Right ventricle myocardium superior (tissue), 1 donor: ENCODE measurements at places on chromosomes 13 and 19. TPM values are rescaled to one million over a fixed set of nuclear protein-coding genes. Genes with fewer than 3 reads are reported as not detected.

CCDC70 gene
- not detected for total RNA-seq

TSKS gene
- 0.86 TPM for total RNA-seq

DNA sequence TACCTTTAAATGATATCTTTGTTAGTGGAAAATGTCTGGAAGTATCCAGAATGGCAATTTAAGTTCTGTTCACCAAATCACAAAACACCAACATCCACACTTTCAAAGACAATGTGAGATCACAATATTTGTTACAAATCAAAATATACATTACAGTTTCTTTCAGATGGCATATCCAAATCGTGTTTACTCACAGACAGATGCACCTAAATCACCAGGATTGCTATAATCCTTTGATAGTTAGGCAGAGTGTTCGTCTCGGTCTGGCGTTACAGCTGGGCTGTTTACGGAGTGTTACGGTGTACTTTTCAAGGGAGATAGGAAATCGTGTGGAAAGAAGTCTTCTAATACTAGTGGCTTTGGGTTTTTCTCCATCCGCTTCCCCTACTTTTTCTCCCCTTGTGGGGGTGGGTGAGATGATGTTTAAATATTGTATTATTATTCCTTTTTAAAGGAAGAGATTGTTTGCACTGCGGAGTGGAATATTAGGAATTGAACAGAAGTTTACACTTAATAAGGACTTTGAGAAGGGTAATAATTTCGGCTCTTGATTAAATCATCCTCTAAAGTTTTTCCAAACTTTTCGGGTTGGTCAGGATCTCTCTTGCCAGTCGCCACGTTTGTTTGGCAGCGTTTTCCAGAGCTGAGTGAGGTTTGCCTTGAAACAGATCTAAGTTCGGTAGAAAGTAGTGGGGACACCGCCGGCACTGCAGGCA, 1.8 kb downstream of the MAB21L1 start:
- peak; percentile 36 for DNase-seq

DNA sequence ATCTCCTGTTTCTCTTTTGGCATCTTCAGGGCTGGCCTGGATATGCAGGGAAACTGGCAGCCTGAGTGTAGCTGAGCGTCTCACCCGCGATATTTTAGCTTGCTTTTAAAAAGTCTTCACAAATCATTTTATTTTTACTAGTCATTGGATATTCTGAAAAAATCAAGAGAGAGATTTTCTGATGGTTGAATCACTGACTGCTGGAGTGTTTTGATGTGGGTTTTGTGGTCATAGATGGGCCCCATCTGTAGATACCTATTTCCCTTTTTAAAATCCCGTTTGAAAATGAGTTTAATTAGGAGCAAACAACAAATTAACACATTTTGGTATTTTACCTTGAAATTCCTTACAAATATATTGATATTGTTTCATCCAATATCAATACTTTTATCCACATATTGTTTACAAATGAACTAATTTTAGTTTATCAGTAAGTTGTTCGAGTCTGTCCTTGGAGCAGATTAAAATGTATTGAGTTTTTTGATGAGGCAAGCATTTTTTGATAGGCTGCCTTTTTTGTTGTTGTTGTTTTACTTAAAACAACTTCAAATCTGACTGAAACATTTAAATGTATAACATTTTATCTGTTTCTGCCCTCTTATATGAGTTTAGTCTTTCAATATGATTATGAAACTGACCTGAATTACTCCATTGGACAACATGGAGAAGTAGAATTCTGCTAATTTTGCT, 21.5 kb upstream of the OXGR1 start:
- no peak for DNase-seq

- DNase-seq = peak; percentile 79
Observed at GRCh38 chr19:48635263-48635965, 1.8 kb downstream of the DBP start.

DNA sequence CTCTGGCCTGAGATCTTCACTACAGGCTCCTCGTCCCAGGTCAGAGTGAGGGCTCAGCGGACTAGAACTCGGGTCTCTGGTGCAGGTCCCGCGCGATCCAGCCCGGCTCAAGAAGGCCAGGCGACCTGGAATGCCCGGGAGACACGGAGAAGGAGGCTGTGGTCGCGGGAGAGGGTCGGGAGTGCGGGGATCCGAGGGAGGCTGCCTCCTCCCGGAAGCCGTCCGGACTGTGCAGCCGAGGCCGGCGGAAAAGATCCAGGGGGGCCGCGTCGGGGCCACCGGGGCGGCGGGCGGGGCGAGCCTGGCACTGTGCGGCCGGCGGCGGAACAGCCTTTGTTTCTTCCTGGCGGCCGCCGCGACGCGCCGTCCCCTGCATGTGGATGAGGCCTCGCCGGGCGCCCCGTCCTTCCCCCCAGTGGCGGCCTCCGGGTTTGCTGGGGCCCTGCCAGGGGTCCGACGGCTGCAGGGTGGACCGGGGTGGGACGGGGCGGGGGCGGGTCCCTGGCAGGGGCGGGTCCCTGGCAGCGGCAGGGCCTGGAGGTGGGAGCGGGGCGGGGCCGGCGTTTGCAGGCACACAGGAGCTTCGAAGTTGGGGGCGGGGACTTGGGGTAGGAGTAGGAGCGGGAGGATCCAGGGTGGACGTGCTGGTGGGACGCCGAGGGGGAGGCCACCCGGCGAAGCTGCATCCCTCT, 1.0 kb upstream of the SLC7A10 start:
- no peak for DNase-seq

ODAD3 gene
- 0.65 TPM for total RNA-seq

VSTM2B gene
- not detected for total RNA-seq

- no peak for DNase-seq
Observed at GRCh38 chr19:37095859-37096258, 17.6 kb downstream of the ZNF420 start.

ERICH6B gene
- total RNA-seq = not detected

GRCh38 chr13:29752175-29752574, 98.2 kb downstream of the UBL3 start:
- DNase-seq = no peak

GRCh38 chr19:51887522-51888498, at the start of gene ZNF577:
ZNF577 (minus strand) TSS chr19:51887951; CDS start chr19:51880382, 7,569 bp downstream.
- peak; percentile 93 for DNase-seq

DNA sequence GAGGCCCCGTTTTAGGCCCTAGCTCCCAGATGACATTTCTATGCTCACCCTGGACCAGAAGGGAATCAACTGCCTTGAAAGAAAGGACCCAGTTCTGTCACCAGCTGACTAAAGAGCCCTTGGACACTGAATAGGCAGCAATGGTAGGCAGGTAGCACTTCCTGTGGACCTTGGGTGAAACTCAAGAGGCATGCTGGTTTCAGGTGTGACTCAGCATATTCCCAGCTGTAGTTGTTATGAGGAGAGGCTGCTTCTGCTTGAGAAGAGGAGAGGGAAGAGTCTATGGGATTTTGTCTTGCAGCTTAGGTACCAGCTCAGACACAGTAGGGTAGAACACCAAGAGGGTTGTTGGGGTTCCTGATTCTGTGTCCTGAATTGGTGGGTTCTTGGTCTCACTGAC, 37.9 kb upstream of the HTR2A start:
- DNase-seq = no peak

WIZ gene
- 21.9 TPM for total RNA-seq

ZNF211 gene
- 8.6 TPM for total RNA-seq

- no peak for DNase-seq
Observed at GRCh38 chr13:71210861-71211260, 656.1 kb downstream of the DACH1 start.

GRCh38 chr13:26468265-26468801, 89.2 kb upstream of the WASF3 start:
- DNase-seq = no peak

DNA sequence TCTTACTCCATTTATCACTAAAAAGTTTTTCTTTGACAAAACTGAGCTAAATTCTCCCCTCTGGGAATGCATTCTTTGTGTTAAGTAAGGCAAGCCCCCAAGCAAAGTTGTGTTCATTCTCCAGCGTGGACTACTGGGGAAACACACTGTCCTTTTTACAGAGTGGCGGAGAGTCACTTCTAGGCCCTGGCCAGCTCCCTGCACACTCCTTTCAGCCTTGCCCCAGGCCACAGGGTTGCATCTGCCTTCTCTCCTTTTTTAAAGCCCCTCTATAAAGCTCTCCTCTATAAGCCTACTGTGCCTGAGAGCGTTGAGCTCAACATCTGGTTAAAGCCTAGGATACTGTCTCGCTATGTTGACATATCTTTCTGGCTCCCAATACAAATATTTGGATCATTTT, 803.4 kb downstream of the PCDH17 start:
- DNase-seq = no peak

VSTM1 gene
- not detected for total RNA-seq

GRCh38 chr13:104597546-104598180, 1531.4 kb upstream of the SLC10A2 start:
- no peak for DNase-seq

DNA sequence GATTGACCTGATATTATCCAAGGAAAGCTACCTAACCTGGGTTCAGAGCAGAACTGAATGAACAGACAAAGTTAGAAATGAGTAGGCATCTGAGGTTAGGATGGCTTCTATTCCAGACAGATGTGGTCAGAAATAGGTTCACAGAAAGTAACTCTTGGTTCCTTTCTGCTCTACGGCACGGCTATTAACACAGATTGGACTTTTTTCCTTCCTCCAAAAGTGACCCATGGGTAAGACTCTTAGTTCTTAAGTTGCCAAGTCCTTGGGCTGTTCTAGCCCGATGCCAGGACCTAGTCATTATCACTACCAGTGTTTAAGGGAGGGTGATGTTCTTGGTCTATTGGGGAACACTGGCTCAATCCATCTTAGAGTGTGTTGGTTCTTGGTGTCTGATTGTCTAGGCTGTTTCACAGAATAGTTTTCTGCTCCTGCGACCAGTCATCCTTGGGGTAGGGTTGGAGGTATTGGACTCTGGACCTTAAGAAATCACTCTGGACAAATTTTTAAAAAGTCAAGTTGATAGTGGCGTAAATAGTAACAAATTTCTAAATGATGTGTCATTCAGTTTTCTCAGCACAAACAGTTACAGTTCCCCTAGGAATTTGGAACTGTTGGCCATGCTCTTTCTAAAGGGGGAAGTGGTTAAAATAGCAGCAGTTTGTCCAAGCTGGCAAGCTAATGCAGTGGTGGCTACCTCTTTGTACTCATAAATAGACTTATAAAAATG, 60.1 kb upstream of the MYCBP2 start:
- no peak for DNase-seq

ZNF665 gene
- 1.3 TPM for total RNA-seq

- no peak for DNase-seq
Observed at GRCh38 chr13:25380741-25381324, 9.1 kb downstream of the ATP8A2 start.

FLT3LG gene
- total RNA-seq = 3.6 TPM
